ENCODE measurements at places on chromosomes 2 and 18. TPM values are rescaled to one million over a fixed set of nuclear protein-coding genes. Genes with fewer than 3 reads are reported as not detected.
A peak's percentile ranks its signal among the peaks of the same experiment; 100 is the strongest.

- H3K4me1 ChIP-seq = peaks cover 3% of the 10 kb centered on the region
- no peaks in the 10 kb centered on the region for H3K36me3 ChIP-seq
- no peak for DNase-seq
- H3K27me3 ChIP-seq = no peaks in the 10 kb centered on the region
- H3K4me3 ChIP-seq = no peak overlapping the region
These were observed 34.9 kb downstream of the MEX3C start for GRCh38 chr18:51162617-51163016.

GRCh38 chr18:22829781-22830180, 103.3 kb upstream of the RBBP8 start:
- H3K4me3 ChIP-seq = no peak overlapping the region
- no peaks in the 10 kb centered on the region for H3K4me1 ChIP-seq
- H3K36me3 ChIP-seq = no peaks in the 10 kb centered on the region
- H3K27ac ChIP-seq = no peak overlapping the region

GRCh38 chr2:168253379-168253778, 6.0 kb upstream of the STK39 start:
- H3K27me3 ChIP-seq = no peaks in the 10 kb centered on the region
- no peak for DNase-seq
- H3K4me1 ChIP-seq = no peaks in the 10 kb centered on the region
- no peak overlapping the region for H3K27ac ChIP-seq
- no peaks in the 10 kb centered on the region for H3K36me3 ChIP-seq

DNA sequence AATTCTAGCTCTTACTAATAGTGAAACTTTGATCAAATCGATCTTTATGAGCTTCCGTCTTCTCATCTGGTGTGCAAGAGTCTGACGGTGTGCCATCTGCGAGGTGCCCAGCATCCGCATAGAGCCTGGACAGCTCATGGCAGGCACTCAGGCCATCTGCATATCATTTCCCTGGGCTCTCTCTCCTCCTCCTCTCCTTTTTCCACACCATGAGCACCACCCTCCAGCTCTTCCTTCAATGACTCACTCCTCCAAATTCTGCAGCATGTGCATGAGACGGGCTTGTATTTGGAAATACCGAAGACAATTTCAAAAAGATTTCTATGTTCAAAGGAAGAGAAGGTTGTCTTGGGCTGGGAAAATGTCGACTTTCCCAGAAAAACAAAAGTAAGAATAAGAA, 161.1 kb downstream of the CCBE1 start:
- no peak overlapping the region for H3K4me3 ChIP-seq
- DNase-seq = no peak
- no peaks in the 10 kb centered on the region for H3K36me3 ChIP-seq
- no peaks in the 10 kb centered on the region for H3K27me3 ChIP-seq
- no peaks in the 10 kb centered on the region for H3K4me1 ChIP-seq
- H3K27ac ChIP-seq = no peak overlapping the region

DNA sequence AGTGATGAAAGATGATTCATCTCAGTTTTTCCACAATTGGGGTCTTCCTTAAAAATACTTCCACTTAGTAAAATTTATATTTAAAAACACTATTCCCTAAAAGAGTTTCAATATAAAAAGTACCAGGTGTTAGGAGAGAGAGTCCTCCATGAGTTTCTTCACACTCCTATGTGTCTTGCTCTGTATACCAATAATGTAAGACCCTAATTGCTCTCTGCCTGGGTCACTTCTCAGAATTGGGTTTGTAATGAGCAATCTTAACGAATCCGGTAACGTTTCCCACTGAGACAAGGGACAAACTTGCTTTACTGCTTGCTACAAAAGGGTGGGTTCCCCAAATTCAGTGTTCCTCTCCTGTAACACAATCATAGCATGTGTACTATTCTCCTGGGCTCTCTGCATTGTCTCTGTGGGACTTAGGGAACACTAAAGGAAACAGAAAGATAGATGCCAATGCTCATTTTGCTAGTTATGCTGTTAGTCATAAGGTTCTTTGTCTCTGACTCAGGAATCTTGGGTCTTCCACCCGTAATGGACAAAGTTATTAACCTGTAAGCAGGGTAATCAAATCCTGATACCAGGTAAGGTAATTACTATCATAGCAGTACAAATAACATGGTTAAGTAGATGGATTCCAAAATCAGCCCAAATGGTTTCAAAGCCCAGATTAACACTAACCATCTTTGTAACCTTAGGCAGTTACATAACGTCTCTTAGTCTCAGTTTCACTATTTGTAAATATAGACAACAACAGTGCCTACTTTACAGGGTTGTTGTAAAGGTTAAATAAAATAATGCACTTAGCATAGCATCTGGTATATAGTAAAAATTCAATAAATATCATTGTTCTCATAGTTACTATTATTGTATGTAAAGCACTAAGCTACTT, 46.3 kb downstream of the ITSN2 start:
- DNase-seq = no peak
- H3K27ac ChIP-seq = no peak overlapping the region
- H3K4me3 ChIP-seq = no peak overlapping the region

GRCh38 chr2:55843096-55843993, 80.2 kb downstream of the EFEMP1 start:
- no peak for DNase-seq
- H3K27ac ChIP-seq = no peak overlapping the region
- peaks cover 3% of the 10 kb centered on the region for H3K4me1 ChIP-seq
- H3K27me3 ChIP-seq = no peaks in the 10 kb centered on the region
- H3K4me3 ChIP-seq = no peak overlapping the region

- H3K4me1 ChIP-seq = no peaks in the 10 kb centered on the region
- DNase-seq = no peak
- no peak overlapping the region for H3K4me3 ChIP-seq
- peak overlapping the region; percentile 70 for H3K27ac ChIP-seq
These were observed 28.9 kb downstream of the PXDN start for GRCh38 chr2:1715184-1716013.

DNA sequence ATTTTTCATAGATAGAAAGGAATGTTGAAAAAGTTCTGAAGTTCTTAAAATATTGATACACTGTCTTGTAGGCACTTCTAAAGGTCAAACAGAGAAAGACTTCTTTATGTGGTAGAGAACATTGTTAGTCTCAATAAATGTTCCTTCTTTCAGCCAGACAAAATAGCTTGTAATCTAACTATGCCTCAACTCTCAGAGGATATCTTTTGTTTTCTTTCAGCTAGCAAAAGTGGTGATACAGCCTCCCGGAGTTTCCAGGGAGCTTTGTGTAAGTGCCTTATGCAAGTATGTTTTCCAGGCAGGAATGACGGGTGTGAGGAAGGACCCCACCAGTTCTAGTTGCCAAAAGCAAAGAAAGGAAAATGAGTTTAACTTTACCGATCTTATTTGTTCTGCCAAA, 452.1 kb upstream of the ST6GAL2 start:
- H3K27ac ChIP-seq = no peak overlapping the region
- no peak overlapping the region for H3K4me3 ChIP-seq
- no peaks in the 10 kb centered on the region for H3K27me3 ChIP-seq
- DNase-seq = no peak
- H3K36me3 ChIP-seq = no peaks in the 10 kb centered on the region
- H3K4me1 ChIP-seq = no peaks in the 10 kb centered on the region

DNA sequence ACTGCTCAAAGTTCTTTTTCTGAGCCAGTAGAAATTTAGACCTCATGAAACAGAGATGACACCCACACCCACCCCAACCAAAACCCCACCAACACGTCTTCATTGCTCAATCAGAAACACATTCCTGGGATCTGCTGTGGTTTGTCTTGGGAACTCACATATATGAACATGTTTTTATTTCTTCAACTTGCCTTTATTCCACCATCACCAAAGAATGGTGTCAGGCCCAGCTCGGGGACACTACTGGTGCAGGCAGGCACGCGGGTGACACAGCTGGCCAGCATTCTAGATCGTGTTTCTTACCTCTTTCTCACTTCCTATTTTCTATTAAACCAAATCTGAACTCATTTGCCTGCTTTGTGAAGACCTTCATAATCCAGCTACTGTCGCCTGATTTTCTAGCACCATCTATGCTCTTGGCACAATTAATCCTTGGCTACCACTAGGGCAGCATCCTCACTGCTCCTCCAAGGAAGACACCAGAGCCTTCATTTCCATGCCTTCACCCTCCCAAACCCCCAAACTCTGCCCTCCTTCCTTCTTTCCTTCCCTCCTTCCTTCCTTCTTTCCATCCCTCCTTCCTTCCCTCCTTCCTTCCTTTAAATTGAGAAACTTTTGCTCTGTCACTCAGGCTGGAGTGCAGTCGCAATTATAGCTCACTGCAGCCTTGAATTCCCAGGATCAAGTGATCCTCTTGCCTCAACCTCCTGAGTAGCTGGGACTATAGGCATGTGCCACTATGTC, 157.1 kb downstream of the BCL2 start:
- DNase-seq = no peak
- H3K27me3 ChIP-seq = peaks cover 9% of the 10 kb centered on the region
- no peaks in the 10 kb centered on the region for H3K4me1 ChIP-seq
- H3K27ac ChIP-seq = no peak overlapping the region

DNA sequence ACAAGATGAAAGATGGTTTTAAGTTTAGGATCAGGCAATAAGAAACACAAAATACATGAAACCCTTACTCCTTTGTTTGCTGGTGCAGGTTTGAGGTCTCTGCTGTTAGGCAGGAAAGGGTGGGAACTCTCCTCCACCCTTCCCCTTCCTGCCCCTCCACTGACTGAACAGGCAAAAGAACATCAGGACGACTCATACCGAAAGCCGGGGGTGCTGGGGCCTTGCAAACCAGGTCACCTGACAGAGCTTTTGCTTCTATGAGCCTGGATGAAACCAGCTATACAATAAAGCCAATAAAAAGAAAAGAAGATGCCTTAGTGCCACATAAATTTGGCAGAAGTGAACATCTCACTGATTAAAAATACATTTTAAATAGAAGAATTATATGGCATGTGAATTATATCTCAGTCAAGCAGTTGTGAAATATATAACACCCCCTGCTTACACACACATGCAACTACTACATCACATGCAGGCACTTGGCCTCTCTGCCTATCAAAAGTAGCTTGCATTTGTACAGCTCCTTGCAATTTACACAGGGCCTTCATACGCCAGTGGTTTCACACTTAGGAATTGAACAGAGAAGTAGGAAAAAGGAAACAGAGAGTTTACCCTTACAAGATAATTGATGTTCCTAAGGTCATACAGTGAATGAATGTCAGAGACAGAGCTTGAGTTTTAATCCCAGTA, 215.1 kb upstream of the TRIB2 start:
- H3K27ac ChIP-seq = no peak overlapping the region
- no peak overlapping the region for H3K4me3 ChIP-seq
- no peaks in the 10 kb centered on the region for H3K4me1 ChIP-seq
- H3K36me3 ChIP-seq = no peaks in the 10 kb centered on the region

Gene DNAH7
- 1.1 TPM for total RNA-seq

Gene DOK6
- total RNA-seq = 5.7 TPM

Gene AMER3
- total RNA-seq = 1.2 TPM

- no peaks in the 10 kb centered on the region for H3K4me1 ChIP-seq
- H3K27me3 ChIP-seq = no peaks in the 10 kb centered on the region
- DNase-seq = no peak
These were observed 11.5 kb downstream of the SLC9A4 start for GRCh38 chr2:102484310-102485061.

Gene KCNJ13
- total RNA-seq = 0.15 TPM

GRCh38 chr2:125679903-125680302, 976.1 kb upstream of the GYPC start:
- H3K4me1 ChIP-seq = no peaks in the 10 kb centered on the region
- H3K4me3 ChIP-seq = no peak overlapping the region
- DNase-seq = no peak
- H3K36me3 ChIP-seq = no peaks in the 10 kb centered on the region
- no peaks in the 10 kb centered on the region for H3K27me3 ChIP-seq
- no peak overlapping the region for H3K27ac ChIP-seq

Gene GKN2
- total RNA-seq = not detected

Gene EVX2
- total RNA-seq = not detected

GRCh38 chr2:136334967-136335366, 217.0 kb upstream of the CXCR4 start:
- no peak overlapping the region for H3K4me3 ChIP-seq
- H3K4me1 ChIP-seq = no peaks in the 10 kb centered on the region
- no peaks in the 10 kb centered on the region for H3K36me3 ChIP-seq

Gene PIKFYVE
- 50.8 TPM for total RNA-seq

DNA sequence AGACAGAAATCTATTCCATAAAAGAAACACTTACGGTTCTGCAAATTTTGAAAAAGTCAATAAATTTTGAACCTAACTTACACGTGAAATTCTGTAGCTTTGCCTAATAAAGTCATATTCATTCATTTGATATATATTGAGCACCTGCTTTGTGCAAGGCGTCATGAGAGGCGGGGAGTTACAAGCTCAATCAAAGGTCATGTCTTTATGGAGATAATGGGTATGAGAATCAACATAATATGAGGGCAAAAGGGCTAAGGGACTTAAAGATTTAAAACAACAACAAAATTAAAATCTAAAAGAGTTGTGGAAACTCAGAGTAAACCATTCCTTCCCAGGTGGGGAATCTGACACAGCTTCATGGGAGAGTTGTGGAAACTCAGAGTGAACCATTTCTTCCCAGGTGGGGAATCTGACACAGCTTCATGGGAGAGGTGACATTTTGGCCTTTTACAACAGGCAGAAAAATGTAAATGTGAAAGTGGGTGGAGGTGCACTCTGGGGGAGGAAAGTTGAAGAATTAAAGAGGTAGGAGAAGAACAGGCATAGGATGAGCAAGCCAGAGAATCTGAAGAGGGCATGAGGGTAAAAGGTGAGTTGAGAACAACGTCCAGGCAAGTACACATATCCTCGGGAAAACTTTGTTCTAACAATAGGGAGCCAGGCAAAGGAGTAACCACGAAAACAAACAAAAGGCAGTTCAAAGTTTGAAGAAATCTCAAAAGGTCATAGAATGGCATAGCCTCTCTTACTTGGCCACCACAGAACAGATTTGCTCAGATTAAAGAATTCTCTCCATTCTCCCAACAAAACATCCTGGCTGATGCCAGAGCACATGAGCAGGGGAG, 49.5 kb upstream of the CD226 start:
- no peaks in the 10 kb centered on the region for H3K36me3 ChIP-seq
- no peak overlapping the region for H3K27ac ChIP-seq

Gene CNOT9
- total RNA-seq = 64.9 TPM

- H3K36me3 ChIP-seq = no peaks in the 10 kb centered on the region
- H3K4me1 ChIP-seq = no peaks in the 10 kb centered on the region
- no peaks in the 10 kb centered on the region for H3K27me3 ChIP-seq
- DNase-seq = no peak
These were observed 28.0 kb downstream of the LDLRAD4 start for GRCh38 chr18:13246591-13246990.

DNA sequence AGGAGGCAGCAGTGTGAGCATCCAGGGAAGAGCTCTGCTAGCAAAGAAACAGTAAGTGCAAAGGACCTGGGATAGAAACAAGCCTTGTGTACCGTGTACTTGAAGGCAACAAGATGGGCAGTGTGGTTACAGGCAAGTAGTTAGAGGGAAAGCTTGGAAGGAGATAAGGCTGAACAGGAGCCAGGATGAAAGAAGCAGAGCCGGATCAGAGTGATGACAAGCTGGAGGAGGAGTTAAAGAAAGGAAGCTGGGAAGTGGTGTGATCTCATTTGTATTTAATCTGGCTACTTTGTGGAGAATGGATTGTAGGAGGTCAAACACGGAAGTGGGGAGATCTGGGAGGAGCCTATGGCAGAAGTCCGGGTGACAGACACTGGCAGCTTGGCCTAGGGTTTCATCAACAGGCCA, 44.7 kb upstream of the VPS54 start:
- peak; percentile 63 for DNase-seq
- no peaks in the 10 kb centered on the region for H3K36me3 ChIP-seq
- no peaks in the 10 kb centered on the region for H3K27me3 ChIP-seq
- no peak overlapping the region for H3K4me3 ChIP-seq
- H3K27ac ChIP-seq = peak overlapping the region; percentile 74
- peaks cover 11% of the 10 kb centered on the region for H3K4me1 ChIP-seq

GRCh38 chr18:52963481-52963880, 623.5 kb downstream of the DCC start:
- H3K4me1 ChIP-seq = no peaks in the 10 kb centered on the region
- no peak overlapping the region for H3K4me3 ChIP-seq
- no peak for DNase-seq
- no peaks in the 10 kb centered on the region for H3K27me3 ChIP-seq
- H3K36me3 ChIP-seq = no peaks in the 10 kb centered on the region
